A549 treated with RU486 at 1 μM for 4 hours (cell line): ENCODE measurements at places on chromosomes 4 and X. TPM values are rescaled to one million over a fixed set of nuclear protein-coding genes. Genes with fewer than 3 reads are reported as not detected.

Gene MAGEC2
- not detected in 5 replicates for total RNA-seq

Gene FBXW7
- total RNA-seq: 4.4 to 8.8 TPM (median 6.4 TPM) in 5 replicates

Gene CXCL10
- 0.08 to 0.27 TPM (median 0.13 TPM) in 3 of 5 replicates, not detected in the others for total RNA-seq

Gene SSX2B
- total RNA-seq: not detected in 5 replicates

Gene PLXNB3
- total RNA-seq: 1.7 to 5.0 TPM (median 3.0 TPM) in 5 replicates

Gene HSFX4
- not detected in 5 replicates for total RNA-seq

Gene RNF150
- 0.19 to 0.57 TPM (median 0.36 TPM) in 5 replicates for total RNA-seq

Gene CXorf49
- total RNA-seq: not detected in 5 replicates
